ENCODE measurements at places on chromosomes 3 and 15.

GRCh38 chr15:99090011-99090699 is 14.7 kb upstream of the SYNM start:
- DNase-seq = no peak

GRCh38 chr3:150764566-150764965 is 1.6 kb upstream of the SIAH2 start:
- DNase-seq = no peak

DNA sequence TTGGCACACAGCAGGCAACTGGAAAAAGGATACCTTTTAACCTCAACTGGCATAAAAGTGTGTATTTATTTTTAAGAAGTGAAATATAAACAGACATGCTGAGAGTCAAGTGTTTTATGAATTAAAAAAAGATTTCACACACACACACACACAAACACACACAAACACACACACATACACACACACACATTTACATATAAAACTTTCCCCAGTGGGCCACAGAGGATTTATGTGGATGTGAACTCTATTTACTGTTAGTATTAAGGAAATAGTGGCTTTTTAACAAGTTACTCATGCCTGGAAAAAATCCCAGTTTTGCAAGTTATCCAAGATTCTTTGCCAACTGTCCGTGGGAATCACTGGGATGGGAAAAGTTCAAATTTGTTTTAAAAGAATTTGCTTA is 725.9 kb upstream of the NR2F2 start:
- peak; percentile 93 for DNase-seq

DNA sequence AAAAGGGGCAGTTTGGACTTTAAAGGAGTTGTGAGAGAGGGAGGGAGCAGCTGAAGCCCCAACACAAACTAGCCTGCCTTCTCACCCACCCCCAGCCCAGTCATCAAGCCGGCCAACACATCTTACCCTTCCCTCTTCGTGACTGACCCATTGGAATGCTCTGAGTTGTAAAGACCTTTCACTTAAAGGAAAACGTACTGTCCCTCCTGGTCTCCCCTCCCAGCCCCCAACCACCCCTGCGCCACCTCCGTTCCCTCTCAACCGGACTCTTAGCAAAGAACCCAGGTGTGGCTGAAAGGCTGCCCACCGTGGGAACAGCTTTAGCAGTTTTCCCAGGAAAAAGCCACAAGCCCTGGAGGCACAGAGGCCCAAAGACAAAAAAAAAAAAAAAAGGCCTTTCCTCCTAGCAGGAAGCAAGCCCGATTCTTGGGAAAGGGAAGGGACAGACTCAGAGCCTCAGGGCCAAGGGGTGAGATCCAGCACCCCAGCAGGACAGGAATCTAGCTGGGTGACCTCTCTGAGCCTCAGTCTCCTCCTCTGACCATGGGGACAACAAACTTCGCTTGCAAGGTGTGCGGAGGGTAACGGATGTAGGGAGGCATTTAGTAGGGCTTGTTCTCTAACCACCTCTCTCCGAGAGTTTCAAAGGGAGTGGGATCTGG is 2.4 kb downstream of the CYP11A1 start:
- no peak for DNase-seq

DNA sequence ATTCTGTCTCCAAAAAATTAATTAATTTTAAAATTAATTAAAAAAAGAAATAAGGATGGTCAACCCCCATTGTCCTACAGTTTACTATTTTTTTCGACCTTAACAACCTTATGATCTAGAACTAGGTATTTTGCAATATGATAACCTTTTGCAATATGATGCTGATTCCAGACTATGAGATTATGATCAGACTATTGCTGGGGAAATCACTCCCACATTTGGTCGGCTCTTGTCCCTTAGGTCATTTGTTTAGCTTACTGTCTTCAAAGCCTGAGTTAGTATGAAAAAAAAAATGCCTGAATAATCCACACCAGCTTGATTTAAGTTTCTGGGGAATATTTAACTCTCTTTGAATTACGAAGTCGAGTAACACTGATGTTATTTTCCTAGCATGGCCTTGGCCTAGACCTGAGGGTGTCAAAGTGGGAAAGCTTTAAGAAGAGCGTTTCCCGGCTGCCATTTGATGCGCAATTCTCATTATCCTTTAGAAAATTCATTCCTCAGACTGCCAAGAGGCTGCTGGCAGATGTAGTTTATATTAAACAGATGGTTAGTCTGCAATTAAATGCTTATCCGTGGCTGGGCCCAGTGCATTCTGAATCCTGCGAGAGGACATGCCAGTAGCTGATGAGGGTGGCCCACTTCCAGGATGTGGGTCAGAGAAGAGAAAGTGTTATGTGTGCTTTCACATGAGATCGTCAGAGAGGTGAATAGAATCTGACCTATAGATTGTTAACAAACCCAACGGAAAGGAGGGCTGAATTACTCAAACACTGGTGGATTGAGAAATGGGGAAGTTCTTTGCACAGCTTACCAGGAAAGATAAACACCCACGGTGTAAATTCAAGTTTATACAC is 496.0 kb upstream of the THBS1 start:
- DNase-seq = peak; percentile 78

DNA sequence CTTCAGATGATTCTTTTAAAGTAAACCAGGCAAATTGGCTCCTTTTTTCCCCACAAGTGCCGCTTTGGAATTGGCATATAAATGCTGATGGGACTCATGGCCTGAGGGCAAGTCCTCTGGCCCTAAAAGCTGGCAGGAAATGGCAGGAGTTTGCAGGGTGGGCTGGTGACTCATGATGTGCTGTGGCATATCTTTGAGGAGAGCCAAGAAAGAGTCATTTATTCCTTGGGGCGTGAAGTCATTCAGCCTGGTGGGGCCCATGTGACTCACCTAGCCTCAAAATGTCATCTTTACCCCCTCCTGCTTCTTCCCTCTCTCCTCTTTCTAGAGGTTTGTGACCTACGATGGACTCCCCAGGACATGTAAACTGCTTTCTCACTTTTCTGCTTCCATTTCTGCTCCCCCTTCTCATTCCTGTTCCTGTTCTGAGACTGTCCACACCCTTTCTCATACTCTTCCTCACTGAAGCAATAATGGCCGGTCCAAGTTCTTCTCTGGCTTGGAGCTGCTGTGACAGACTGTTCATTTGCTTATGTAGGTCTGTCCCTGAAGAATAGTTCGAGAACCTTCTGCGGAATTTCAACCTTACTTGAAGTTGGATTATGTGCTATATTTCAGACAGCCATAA is 326.1 kb downstream of the SATB1 start:
- DNase-seq = peak; percentile 83

DNA sequence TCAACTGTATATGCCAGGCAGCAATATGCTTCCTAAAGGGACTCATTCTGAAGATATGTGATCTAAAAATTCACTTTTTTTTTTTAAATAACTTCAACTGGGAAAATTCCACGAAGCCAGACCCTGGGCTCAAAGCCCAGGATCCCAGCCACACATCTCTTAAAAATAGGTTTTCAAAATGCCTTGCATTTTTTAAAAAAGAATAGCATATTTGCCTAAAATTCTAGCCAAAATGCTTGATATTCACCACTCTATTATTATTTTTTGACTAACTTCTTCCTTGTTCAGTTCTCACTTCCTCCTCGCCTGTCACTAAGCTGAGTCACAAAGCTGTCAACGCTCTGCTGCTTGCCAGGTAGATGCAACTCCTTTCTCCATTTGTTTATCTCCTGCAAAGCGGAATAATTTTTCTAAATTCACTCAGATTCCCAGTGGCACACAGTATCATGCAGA is 28.0 kb upstream of the VGLL4 start:
- peak; percentile 87 for DNase-seq

- DNase-seq = no peak
Measured at GRCh38 chr3:127307112-127307835, 19.4 kb upstream of the PRR20G start.

- peak; percentile 22 for DNase-seq
Measured at GRCh38 chr3:110459021-110459420, 612.6 kb upstream of the NECTIN3 start.

GRCh38 chr3:43883729-43884396 is 193.1 kb downstream of the ABHD5 start:
- DNase-seq = no peak

GRCh38 chr15:65192016-65192415 is 6.9 kb upstream of the CLPX start:
- DNase-seq = no peak

DNA sequence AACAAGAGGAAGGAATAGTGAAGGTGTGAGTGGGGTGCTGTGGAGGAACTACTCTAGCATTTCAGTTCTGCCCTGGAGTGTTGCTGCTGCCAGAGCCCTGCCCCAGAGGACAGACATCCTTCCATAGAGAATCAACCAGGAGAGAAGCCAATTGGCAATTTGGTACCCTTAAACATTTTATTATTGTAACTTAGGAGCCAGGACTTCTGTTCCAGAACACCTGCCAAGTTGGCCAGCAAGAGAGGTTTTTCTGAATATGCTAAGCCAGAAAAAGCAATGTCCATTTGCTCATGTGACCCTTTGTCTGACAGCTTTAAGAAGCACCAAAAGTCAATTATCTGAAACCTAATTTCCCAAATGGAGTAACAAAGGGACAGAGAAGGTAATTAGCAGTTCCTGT is 264.9 kb downstream of the MEX3B start:
- no peak for DNase-seq

GRCh38 chr3:4398941-4399245 is 68.2 kb downstream of the SUMF1 start:
- DNase-seq = no peak

DNA sequence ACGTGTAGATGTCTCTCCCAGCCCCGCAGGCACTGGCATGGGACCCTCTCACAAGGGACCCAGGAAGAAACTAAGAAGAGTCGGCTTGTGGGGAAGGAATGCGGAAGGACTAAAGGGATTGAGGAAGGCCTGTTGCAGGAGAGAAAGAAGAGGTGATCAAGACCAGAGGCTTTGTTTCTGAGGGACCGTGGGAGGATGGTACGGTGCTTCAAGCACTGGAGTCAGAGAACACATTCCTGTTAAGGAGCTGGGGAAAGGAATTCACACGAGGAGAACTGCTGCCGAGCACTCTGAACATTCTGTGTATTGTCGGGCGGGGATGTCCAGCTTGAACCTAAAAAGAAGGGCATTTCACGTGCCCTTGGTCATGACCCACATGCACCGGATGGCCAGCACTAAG is 91.4 kb downstream of the TAMM41 start:
- no peak for DNase-seq

- DNase-seq = no peak
Measured at GRCh38 chr3:180570238-180570637, 31.7 kb upstream of the TTC14 start.

DNA sequence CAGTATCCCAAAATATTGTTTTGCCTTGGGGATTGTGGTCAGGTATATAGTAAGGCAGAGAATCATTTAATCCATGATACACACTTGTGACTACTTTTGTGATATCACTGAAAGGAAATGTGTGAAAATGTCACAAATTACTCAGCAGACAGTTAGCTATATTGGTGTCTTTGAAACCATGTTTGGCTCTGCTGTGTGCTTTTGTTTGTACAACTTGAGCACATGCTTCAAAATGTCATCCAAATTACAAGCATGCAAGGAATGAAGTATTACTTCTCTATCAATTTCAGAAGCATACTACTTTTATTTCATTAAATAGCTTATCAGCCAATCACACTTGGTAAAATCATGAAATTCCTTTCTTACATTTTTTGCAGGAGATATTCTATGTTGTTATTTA is 619.0 kb upstream of the AGTR1 start:
- peak; percentile 14 for DNase-seq

DNA sequence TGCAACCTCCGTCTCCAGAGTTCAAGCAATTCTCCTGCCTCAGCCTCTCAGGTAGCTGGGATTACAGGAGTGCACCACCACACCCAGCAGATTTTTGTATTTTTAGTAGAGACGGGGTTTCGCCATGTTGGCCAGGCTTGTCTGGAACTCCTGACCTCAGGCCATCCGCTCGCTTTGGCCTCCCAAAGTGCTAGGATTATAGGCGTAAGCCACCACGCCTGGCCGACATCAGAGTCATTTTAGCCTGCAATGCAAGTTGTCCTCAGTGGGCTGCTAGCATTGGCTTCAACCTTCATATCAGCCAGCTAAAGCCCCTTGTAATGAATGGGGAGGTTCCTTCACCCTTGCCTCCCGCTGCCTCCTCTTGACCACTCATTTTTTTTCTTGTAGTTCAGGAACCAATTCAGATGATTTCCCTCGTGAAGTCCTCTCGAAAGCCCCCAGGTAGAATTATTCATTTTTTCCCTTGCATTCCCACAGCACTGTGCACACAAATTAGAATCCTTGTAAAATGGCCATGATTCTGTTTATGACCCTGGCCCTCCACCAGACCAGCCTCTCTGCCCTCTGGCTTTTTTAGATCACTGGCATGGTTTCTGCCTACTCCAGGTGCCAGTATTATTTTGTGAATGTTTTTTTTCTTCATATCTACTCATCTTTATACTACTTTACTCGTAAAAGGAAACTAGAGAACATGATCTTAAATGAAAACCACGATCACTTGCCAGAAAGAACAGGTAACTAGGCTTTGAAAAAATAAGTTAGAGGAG is 29.1 kb downstream of the FLNB start:
- DNase-seq = no peak

DNA sequence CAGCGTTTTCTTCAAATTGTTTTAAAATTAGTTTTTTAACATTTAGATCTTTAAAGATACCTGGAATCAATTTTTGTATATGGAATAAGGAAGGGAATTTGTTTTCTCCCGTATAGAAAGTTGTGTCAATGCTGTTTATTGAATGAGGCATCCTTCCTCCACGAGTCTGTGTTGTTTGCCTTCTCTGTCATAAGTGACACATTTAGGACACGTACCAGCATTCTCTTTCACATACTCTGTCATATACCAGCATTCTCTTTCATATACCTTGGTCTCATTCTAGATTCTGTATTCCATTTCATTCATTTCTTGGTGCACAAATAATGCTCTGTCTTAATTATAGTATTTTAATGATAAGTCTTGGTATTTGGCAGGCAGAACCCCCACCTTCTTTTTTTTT is 10.3 kb downstream of the ATP11B start:
- no peak for DNase-seq

GRCh38 chr3:124707656-124708062 is 22.6 kb upstream of the UMPS start:
- DNase-seq = peak; percentile 95

DNA sequence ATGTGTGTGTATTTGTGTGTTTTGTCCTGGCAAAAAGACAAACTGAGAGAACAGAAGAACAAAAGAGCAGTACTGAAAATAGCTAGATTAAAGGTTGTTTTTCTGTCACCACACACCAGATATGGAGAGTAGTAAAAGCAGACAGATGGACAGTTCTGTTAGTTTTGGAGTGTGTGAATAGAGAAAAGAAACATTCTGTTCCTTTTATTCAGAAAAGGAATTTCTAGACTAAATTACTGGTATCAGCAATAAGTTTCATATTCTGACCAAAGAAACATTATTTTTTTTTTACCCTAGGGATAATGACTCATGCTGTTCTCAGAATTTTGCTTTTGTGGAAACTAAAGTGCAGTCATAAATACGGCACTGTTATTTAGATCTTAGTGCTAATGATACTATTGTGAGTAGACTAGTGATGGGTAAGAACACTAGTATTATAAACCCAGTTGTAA is 32.9 kb downstream of the PIK3CA start:
- DNase-seq = peak; percentile 60

GRCh38 chr3:51295625-51296024 is 89.5 kb upstream of the MANF start:
- no peak for DNase-seq
